Activated T-helper 2 cell treated with anti-CD3 and anti-CD28 coated beads, Interferon-gamma antibody, Interleukin-2, Interleukin-4, amounts not matched to agents 10 μg/mL and 5 μg/mL and 100 μg/mL, durations not matched to agents 14 hours and 24 hours and 36 hours (primary cell): ENCODE measurements at places on chromosomes 7 and 10.
A peak's percentile ranks its signal among the peaks of the same experiment; 100 is the strongest.

DNA sequence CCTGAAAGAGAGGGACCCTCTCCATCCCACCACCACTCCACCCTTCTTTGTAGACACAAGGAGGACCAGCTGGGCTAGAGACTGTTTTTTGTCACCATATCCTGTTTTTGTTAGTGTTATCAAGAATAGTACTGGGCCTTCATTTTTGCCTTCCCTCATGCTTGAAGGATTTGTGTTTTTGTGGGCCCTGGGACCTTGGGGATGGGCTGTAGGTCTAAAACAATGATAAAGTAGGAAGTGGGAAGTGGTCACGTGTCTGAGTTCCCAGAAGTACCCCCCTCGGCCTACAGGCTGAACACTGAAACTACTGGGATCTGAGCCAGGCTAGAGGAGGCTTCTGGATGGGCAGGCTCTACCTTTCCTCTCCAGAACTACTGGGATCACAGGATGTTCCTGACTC lies 8.9 kb downstream of the AGFG2 start:
- H3K4me1 ChIP-seq = peaks cover 73% of the 10 kb centered on the region
- peak overlapping the region; percentile 99 for H3K27ac ChIP-seq
- peaks cover 53% of the 10 kb centered on the region for H3K36me3 ChIP-seq

DNA sequence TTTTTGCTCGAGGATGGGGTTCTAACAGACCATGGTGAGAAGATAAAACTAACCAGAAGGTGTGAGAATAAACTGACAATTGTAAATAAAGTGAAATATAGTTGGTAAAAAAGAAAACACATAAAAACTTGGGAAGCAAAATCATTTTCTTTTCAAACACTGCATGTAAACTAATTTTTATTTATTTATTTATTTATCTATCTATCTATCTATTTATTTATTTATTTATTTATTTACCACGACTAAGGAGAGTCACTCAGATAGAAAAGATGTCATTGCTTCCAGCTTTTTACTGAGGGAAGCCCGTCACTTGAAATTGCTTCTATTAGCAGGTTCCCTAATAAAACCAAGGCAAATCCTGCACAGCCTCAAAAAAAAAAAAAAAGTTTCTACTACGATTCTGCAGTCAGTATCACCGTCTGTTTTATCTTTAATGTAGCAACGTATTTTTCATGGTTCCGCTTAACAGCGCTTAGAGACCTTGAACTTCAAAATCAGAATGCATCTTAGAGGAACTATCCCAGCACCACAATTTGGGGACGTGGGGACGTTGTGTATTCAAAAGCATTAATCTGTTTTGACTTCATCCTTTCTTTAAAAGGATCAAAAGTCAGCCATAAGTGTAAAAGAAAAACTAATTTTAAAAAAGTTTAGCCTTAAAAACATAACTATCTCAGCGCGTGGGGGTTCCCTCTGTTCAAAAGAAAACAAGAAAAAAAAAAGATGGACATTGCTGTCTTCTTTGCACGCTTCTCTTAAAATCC lies 33.3 kb upstream of the EBLN1 start:
- peaks cover 13% of the 10 kb centered on the region for H3K27me3 ChIP-seq
- H3K27ac ChIP-seq = peak overlapping the region; percentile 100
- peak overlapping the region; percentile 94 for H3K4me3 ChIP-seq

- DNase-seq = no peak
- H3K4me3 ChIP-seq = no peak overlapping the region
- H3K27ac ChIP-seq = peak overlapping the region; percentile 42
- peaks cover 33% of the 10 kb centered on the region for H3K4me1 ChIP-seq
- no peaks in the 10 kb centered on the region for H3K27me3 ChIP-seq
Measured at GRCh38 chr10:79092292-79092896, 23.6 kb downstream of the ZMIZ1 start.

GRCh38 chr7:50834031-50834535 lies 51.4 kb upstream of the GRB10 start:
- no peak for DNase-seq
- H3K4me3 ChIP-seq = no peak overlapping the region
- no peaks in the 10 kb centered on the region for H3K36me3 ChIP-seq

- peaks cover 33% of the 10 kb centered on the region for H3K27me3 ChIP-seq
- H3K36me3 ChIP-seq = no peaks in the 10 kb centered on the region
- DNase-seq = no peak
- peak overlapping the region; percentile 65 for H3K4me3 ChIP-seq
- peaks cover 6% of the 10 kb centered on the region for H3K4me1 ChIP-seq
Measured at GRCh38 chr7:142855756-142856564, 1.1 kb downstream of the EPHB6 start.

DNA sequence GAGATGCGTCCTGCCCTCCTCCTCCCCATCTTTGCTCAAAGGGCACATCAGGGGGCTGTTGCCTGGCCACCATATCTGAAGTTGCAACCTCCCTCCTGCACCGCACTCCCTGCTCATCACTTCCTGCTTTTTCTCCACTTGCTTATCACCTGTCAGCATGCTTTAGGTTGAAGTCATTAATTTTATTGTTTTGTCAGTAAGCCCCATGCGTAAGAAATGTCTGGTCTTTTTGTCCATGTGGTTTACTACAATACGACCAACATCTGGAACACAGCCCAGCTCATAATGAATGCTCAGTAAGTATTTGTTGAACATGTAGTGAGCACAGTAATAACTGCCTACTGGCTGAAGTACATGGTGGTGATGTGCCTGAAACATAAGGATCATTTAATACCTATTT lies 71.6 kb upstream of the GJD4 start:
- H3K36me3 ChIP-seq = peaks cover 85% of the 10 kb centered on the region
- H3K27me3 ChIP-seq = no peaks in the 10 kb centered on the region
- H3K4me1 ChIP-seq = peaks cover 5% of the 10 kb centered on the region
- H3K4me3 ChIP-seq = no peak overlapping the region

- DNase-seq = no peak
- peaks cover under 1% of the 10 kb centered on the region for H3K4me1 ChIP-seq
- H3K4me3 ChIP-seq = no peak overlapping the region
- no peak overlapping the region for H3K27ac ChIP-seq
Measured at GRCh38 chr10:27736396-27736795, 9.2 kb downstream of the MKX start.

DNA sequence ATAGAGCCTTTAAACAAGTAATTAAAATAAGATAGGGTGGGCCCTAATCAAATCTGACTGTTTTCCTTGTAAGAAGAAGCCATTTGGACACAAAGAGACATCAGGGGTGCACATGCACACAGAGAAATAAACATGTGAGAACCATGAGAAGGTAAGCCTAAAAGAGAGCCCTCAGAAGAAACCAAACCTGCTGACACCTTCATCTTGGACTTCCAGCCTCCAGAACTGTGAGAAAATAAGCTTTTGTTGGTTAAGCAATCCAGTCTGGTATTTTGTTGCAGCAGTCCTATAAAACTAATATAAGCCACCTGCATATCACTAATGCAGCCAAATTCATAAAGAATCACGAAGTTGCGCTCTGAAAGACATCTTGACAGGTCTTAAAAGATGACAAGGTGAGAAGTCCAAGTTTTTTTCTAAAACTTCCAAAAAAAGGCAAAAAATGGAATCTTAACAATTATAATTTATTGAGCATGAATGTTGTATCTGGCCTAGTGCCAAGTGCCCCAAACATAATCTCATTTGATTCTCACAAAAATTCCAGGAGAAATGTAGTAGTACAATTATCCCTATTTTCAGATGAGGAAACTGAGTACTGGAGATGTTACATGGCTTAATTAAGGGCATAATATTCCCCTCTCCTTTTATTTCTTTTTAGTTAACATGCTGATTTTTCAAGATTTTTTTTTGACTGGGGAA lies 34.3 kb upstream of the FAM133B start:
- H3K4me1 ChIP-seq = peaks cover 77% of the 10 kb centered on the region
- no peaks in the 10 kb centered on the region for H3K27me3 ChIP-seq
- peaks cover 81% of the 10 kb centered on the region for H3K36me3 ChIP-seq
- DNase-seq = no peak
- no peak overlapping the region for H3K4me3 ChIP-seq

GRCh38 chr7:131300572-131301466 lies 26.9 kb upstream of the MKLN1 start:
- no peaks in the 10 kb centered on the region for H3K36me3 ChIP-seq
- no peak for DNase-seq
- H3K4me3 ChIP-seq = no peak overlapping the region
- H3K27ac ChIP-seq = no peak overlapping the region
- H3K4me1 ChIP-seq = no peaks in the 10 kb centered on the region

DNA sequence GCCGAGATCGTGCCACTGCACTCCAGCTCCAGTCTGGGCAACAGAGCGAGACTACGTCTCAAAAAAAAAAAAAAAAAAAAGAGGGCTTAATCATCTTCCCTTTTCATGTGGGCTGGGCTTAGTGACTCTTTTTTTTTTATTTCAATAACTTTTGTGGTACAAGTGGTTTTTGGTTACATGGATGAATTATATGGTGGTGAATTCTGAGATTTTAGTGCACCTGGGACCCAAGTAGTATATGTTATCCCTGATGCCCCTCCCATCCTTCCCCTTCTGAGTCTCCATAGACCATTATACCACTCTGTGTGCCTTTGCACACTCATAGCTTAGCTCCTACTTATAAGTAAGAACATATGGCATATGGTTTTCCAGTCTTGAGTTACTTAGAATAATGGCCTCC lies 4.8 kb upstream of the ADAM12 start:
- H3K27me3 ChIP-seq = peaks cover 9% of the 10 kb centered on the region
- H3K4me1 ChIP-seq = no peaks in the 10 kb centered on the region
- no peak for DNase-seq
- no peaks in the 10 kb centered on the region for H3K36me3 ChIP-seq

GRCh38 chr7:73345538-73345937 lies 17.6 kb downstream of the FKBP6 start:
- H3K27me3 ChIP-seq = peaks cover 4% of the 10 kb centered on the region
- H3K4me1 ChIP-seq = no peaks in the 10 kb centered on the region
- H3K36me3 ChIP-seq = no peaks in the 10 kb centered on the region
- H3K27ac ChIP-seq = no peak overlapping the region
- no peak overlapping the region for H3K4me3 ChIP-seq

DNA sequence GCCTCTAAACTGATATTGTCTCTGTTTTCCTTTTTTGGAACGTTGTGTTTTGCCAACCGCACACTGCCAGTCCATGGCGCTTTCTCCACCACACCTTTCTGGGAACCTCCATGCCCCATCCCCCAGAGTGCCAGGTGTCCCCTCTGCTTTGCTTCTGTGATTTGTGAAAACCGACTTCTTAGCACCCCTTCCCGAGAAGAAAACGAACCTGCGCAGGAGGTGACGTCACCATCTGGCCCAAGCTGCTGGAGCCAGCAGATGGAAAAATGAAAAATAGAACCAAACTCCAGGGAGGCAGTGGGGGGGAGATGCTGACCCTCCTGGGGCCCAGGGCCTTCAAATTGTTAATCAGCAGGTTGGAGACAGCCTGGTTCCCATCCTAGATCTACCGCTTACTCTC lies 103.8 kb downstream of the HTR5A start:
- H3K36me3 ChIP-seq = no peaks in the 10 kb centered on the region
- no peak for DNase-seq
- H3K4me1 ChIP-seq = no peaks in the 10 kb centered on the region
- peaks cover 22% of the 10 kb centered on the region for H3K27me3 ChIP-seq
- no peak overlapping the region for H3K27ac ChIP-seq

- no peak for DNase-seq
- H3K4me3 ChIP-seq = no peak overlapping the region
- H3K36me3 ChIP-seq = no peaks in the 10 kb centered on the region
- no peaks in the 10 kb centered on the region for H3K27me3 ChIP-seq
Measured at GRCh38 chr7:113698556-113699220, 220.1 kb downstream of the PPP1R3A start.

DNA sequence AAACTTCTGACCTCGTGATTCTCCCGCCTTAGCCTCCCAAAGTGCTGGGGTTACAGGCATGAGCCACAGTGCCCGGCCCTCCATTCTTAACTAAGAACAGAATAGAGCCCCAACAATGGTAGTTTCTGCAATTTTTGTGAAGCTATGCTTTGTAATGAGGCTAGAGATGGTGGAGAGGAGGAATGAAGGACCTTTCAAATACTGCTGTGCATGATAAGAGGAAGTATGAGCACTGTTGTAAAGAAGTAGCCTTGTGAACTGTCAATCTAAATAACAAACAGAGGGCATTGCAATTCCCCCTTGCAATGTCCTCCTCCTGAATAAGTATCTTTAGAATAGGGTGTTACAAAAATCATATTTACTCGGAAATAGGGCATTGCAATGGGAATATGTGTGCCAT lies 70.2 kb downstream of the EVX1 start:
- no peaks in the 10 kb centered on the region for H3K36me3 ChIP-seq
- H3K4me3 ChIP-seq = no peak overlapping the region
- peaks cover 18% of the 10 kb centered on the region for H3K27me3 ChIP-seq
- H3K4me1 ChIP-seq = no peaks in the 10 kb centered on the region
- DNase-seq = no peak

DNA sequence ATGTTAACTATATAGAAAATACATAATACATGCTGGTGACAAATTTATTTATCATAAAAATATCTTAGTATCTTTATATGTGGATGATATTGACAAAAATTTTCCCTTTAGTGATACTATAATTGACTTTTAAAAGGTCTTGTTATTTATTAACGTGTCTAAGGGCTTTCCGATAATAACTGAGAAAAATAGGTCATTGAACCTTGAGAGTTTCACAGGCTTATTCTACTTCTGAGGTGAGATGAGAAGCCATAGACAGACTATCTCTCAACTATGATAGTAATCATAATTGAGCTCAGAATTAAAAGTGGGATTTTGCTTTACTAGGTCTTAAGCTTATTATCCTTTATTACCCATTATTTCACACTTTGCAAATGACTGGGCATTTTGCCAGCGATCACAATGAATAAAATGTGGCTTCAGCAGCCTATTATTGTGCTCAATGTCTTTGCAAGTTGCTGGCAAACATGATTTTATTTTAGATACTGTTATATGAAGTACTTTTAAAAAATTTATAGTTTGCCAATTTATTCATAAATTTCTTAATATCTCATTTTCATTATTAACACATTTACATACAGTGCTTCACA lies 574.5 kb downstream of the ZWINT start:
- H3K4me3 ChIP-seq = no peak overlapping the region
- H3K27me3 ChIP-seq = no peaks in the 10 kb centered on the region
- H3K36me3 ChIP-seq = no peaks in the 10 kb centered on the region
- no peaks in the 10 kb centered on the region for H3K4me1 ChIP-seq

- no peak overlapping the region for H3K27ac ChIP-seq
- no peaks in the 10 kb centered on the region for H3K36me3 ChIP-seq
- H3K4me1 ChIP-seq = no peaks in the 10 kb centered on the region
- no peak for DNase-seq
- H3K27me3 ChIP-seq = no peaks in the 10 kb centered on the region
Measured at GRCh38 chr7:151094675-151095074, 8.4 kb downstream of the AGAP3 start.

GRCh38 chr7:157462419-157462771 lies 125.6 kb downstream of the DNAJB6 start:
- no peak overlapping the region for H3K4me3 ChIP-seq
- H3K36me3 ChIP-seq = no peaks in the 10 kb centered on the region
- no peak for DNase-seq
- no peak overlapping the region for H3K27ac ChIP-seq
- peaks cover 13% of the 10 kb centered on the region for H3K27me3 ChIP-seq
- peaks cover 6% of the 10 kb centered on the region for H3K4me1 ChIP-seq
